Activated CD8-positive, alpha-beta T cell treated with anti-CD3 and anti-CD28 coated beads for 36 hours (primary cell): ENCODE measurements at places on chromosomes 5 and 9. TPM values are rescaled to one million over a fixed set of nuclear protein-coding genes. Genes with fewer than 3 reads are reported as not detected.

GRCh38 chr9:90505695-90506094, 136.9 kb downstream of the DIRAS2 start:
- H3K27me3 ChIP-seq: peaks cover 3% of the 10 kb centered on the region
- H3K27ac ChIP-seq: no peak overlapping the region
- no peaks in the 10 kb centered on the region for H3K36me3 ChIP-seq
- no peak for DNase-seq

DNA sequence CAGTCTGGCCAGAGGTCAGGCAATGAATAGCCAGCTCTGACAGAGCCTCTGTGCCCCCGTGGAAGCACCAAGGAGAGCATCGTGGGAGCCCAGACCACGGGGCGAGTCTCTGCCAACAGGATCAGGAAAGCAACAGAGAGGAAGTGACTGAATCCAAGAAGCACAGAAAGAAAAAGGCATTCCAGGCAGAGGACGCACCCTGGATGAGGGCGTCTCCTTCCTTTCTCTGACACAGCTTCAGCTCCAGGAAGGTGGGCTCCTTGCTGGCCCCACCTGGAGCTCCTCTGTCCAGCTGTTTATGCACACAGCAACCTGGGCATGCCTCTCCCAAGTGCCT, 16.6 kb downstream of the HK3 start:
- no peak overlapping the region for H3K4me3 ChIP-seq
- no peaks in the 10 kb centered on the region for H3K4me1 ChIP-seq
- no peak for DNase-seq
- H3K27me3 ChIP-seq: peaks cover 6% of the 10 kb centered on the region

DNA sequence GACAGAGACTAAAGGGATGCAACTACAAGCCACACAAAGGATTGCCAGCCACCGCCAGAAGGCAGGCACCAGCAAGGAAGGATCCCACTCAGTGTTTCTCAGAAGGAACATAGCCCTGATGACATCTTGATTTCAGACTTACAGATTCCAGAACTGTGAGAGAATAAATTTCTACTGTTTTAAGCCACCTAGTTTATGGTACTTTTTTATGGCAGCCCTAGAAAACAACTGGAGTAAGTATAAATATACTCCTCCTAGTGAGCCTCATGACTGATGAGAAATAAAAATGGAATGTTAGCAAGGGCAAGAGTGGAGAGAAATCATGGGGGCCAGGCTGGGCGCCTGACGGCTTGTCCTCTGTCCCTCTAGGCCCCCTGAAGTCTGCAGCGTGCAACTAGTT, 307.3 kb downstream of the PIK3R1 start:
- DNase-seq: no peak
- no peak overlapping the region for H3K4me3 ChIP-seq
- no peaks in the 10 kb centered on the region for H3K4me1 ChIP-seq

DNA sequence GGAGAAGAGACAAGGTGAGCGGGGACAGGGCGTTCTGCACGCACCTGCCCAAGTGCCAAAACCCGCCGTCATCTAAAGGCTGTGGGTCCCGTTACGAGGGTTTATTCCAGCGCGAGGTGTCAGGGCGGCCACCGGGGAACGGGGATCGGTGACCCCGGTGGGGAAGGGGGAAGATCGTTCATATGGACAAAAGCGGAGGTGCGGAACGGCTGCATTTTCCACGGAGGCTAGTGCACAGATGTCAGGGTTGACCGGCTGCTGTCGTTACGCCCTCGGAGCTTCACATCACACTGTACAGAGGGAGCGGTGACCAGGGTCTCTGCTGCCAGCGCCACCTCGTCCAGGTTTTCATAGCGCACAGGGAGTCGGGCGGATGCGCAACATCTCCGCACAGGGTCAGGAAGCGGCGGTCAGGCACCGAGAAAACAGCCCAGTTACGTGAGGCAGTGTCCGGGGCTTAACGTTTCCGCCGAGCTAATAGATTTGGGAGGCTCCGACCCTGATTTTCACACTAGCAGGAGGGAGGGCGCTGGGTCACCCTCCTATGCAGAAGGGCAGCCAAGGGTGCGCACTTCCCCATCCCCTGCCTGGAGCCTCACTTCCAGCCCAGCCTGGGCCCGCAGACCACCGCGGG, 13.5 kb downstream of the BTNL9 start:
- H3K27ac ChIP-seq: no peak overlapping the region
- peak overlapping the region; percentile 54 for H3K4me3 ChIP-seq
- H3K36me3 ChIP-seq: peaks cover 2% of the 10 kb centered on the region

DNA sequence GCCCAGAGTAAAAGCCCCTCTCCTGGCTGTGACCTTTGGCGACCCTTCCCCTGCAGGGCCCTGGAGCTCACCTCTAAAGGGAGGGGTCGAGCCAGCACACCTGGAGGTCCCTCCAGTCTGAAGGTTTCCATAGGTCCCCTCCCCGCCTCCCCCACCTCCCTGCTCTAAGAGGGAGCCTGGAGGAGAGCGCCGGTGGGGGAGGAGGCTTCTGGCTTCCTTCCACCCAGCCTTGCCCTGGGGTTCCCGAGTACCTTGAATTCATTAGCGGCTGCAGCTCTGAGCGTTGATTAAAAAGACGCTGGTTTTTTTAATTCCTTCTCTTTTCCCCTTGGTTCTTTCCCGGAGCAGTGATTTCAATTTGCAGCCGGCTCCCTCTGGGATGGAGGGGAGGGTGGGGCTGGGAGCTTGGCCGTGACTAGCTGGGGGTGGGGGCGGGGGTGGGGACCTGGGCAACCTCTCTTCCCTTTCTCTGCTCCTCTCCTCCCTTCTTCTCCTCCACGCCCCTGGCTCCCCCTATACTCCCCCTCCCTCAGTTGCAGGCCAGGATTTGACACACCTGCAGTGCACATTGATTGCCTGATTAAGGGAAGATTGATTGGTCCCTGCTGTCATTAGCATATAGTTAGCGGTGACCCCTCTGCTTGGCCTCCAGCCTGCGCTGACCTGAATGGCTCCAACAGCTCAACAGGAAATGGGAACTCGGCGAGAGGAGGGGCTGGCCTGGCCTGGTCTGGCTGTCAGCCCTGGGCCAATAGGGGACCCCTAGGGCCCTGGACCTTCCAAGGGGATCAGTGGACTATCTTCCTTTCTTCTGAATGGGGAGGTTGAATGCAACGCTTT, 67.5 kb upstream of the RAPGEF1 start:
- no peak for DNase-seq
- H3K4me3 ChIP-seq: no peak overlapping the region
- peaks cover 14% of the 10 kb centered on the region for H3K27me3 ChIP-seq
- no peaks in the 10 kb centered on the region for H3K36me3 ChIP-seq

DNA sequence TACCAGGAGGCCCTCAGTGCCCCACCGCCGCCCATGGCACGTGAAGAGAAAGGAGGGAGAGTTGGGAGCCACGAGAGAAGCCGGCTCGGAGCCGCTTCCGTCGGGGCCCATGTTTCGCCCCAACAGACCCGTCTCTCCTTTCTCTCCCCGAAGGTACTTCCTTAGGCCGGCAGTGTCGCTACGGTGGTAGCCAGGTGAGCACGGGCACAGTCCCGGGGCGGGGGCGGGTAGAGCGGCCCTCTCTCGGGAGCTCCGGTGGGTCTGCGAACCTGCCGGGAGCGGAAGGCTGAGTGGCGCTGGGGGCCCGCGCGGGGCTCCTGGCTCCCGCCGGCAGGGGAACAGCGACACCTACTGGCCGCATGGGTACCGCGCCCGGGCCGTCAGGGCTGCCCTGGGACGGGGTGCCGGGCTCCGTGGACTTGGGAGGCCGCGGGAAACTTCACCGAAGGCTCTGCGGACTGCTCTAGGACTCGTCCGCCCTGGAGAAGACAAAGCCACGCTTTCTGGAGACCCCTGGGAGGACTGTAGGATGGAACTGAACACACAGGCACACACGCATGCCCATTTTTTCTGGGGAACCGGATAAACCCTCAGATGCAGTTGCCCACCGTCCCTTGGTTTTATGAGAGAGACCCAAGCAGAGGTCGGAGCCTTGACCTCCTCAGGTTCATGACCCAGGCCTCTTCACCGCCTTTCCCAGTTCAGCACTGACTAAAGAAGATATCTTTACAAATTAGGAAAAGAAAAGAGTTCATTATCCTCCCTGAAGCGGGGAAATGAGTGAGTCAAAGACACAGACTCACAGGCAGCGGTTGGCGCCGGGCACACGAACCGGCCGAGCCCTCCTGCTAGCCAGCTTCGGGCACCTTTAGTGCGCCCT, 202.5 kb downstream of the MEF2C start:
- H3K4me3 ChIP-seq: peak overlapping the region; percentile 24
- no peak overlapping the region for H3K27ac ChIP-seq
- peak; percentile 77 for DNase-seq
- H3K27me3 ChIP-seq: peaks cover 75% of the 10 kb centered on the region
- H3K36me3 ChIP-seq: peaks cover 3% of the 10 kb centered on the region
- peaks cover 11% of the 10 kb centered on the region for H3K4me1 ChIP-seq

- no peaks in the 10 kb centered on the region for H3K4me1 ChIP-seq
- H3K4me3 ChIP-seq: no peak overlapping the region
- no peak for DNase-seq
- H3K27ac ChIP-seq: no peak overlapping the region
- no peaks in the 10 kb centered on the region for H3K36me3 ChIP-seq
These were observed 190.4 kb upstream of the GAS1 start for GRCh38 chr9:87137718-87138117.

DNA sequence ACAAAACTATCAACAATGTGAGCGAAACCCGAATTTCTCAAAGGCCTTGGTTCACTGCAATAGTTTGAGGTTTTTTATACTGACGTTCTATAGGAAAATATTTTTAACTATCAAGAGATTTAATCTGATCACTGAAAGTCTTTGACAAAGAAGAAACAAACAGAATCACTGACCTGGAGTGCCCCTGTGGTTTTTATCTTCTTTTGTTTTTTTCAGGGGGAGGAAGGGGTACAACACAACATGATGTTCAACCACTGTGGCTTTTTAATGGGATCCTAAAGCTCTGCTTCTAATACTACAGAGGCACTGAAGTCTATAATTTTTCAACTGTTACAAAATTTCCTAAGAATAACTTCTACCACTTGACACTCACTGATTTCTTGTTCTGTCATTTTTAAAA, 185.9 kb downstream of the AP3B1 start:
- DNase-seq: no peak
- H3K4me1 ChIP-seq: no peaks in the 10 kb centered on the region
- no peaks in the 10 kb centered on the region for H3K27me3 ChIP-seq
- no peak overlapping the region for H3K27ac ChIP-seq
- peaks cover 24% of the 10 kb centered on the region for H3K36me3 ChIP-seq

- DNase-seq: no peak
- no peaks in the 10 kb centered on the region for H3K27me3 ChIP-seq
- no peak overlapping the region for H3K27ac ChIP-seq
- H3K4me3 ChIP-seq: no peak overlapping the region
- H3K4me1 ChIP-seq: no peaks in the 10 kb centered on the region
- H3K36me3 ChIP-seq: no peaks in the 10 kb centered on the region
These were observed 140.1 kb upstream of the NR3C1 start for GRCh38 chr5:143543358-143544255.

DNA sequence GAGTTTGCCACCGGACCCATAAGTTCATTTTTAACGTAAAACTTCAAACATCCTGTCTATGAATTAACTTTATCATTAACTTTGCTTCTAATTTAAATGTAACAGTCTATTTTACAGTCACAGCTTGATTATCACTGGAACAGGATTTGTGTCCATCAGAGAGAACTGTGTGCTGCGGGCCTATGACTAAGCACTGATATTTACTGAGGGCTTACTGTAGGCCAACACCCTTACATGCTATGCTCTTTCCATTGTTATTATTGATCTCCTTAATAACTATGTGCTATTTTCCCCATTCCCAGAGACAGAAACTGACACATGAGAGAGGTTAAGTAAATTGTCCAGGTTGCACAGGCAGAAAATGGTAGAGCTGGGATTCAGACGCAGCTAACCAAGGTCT, 24.0 kb upstream of the GPR151 start:
- H3K36me3 ChIP-seq: no peaks in the 10 kb centered on the region
- H3K4me1 ChIP-seq: no peaks in the 10 kb centered on the region
- H3K27me3 ChIP-seq: peaks cover 1% of the 10 kb centered on the region
- DNase-seq: no peak
- no peak overlapping the region for H3K4me3 ChIP-seq

DNA sequence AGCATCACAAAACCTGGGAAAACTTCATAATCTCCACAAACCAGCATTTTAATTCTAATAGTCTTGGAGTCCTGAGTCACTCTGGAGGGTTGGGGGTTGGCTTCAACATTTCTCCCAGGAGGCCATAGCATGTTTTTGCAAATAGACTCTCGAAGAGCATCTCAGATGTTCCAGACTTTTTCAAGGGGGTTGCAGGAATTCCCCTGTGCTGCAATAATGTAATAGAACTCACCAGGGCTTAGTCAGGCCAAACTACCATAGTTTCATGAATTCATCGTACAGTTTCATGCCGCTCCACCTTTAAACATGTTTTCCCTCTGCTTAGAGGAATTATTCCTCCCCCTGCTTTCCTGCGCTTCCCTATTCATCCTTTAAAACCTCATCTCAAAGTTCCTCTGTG, 499.5 kb upstream of the KLF4 start:
- no peak for DNase-seq
- H3K4me3 ChIP-seq: no peak overlapping the region
- H3K36me3 ChIP-seq: no peaks in the 10 kb centered on the region
- no peaks in the 10 kb centered on the region for H3K27me3 ChIP-seq

- peaks cover 52% of the 10 kb centered on the region for H3K36me3 ChIP-seq
- H3K27ac ChIP-seq: no peak overlapping the region
- peaks cover 2% of the 10 kb centered on the region for H3K4me1 ChIP-seq
- H3K27me3 ChIP-seq: no peaks in the 10 kb centered on the region
These were observed 56.7 kb downstream of the ZFR start for GRCh38 chr5:32387841-32388240.

GRCh38 chr5:133709209-133709725, 96.9 kb upstream of the FSTL4 start:
- H3K27ac ChIP-seq: no peak overlapping the region
- no peak for DNase-seq
- no peaks in the 10 kb centered on the region for H3K36me3 ChIP-seq
- no peaks in the 10 kb centered on the region for H3K4me1 ChIP-seq

DNA sequence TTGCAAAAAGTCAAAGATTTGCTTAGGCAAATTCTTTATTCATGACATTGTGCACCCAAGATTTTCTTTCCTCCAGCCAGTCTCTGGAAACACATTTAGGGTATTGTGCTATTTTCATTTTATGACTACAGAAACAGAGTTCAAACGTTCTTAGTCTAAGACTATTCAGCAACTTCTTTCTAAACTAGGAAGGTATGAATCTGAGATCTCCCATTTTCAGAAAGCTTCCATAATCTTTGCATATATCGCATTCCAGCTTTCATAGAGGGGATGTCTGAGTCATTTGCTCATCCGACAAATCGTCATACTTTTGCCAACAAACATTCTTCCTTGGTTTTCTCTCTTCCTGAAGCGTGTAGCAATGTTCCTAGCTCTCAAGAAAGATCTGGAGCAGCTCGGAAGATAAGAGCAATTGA, 1.6 kb upstream of the PAPPA start:
- no peaks in the 10 kb centered on the region for H3K36me3 ChIP-seq
- DNase-seq: no peak
- no peak overlapping the region for H3K4me3 ChIP-seq
- no peak overlapping the region for H3K27ac ChIP-seq
- H3K27me3 ChIP-seq: peaks cover 63% of the 10 kb centered on the region
- H3K4me1 ChIP-seq: peaks cover 8% of the 10 kb centered on the region

- H3K4me1 ChIP-seq: peaks cover 50% of the 10 kb centered on the region
- DNase-seq: peak; percentile 51
- H3K27ac ChIP-seq: peak overlapping the region; percentile 100
- no peaks in the 10 kb centered on the region for H3K27me3 ChIP-seq
- peak overlapping the region; percentile 100 for H3K4me3 ChIP-seq
- peaks cover 64% of the 10 kb centered on the region for H3K36me3 ChIP-seq
These were observed 519 bp downstream of the HSPA5 start for GRCh38 chr9:125240649-125240999.

Gene GCNT4
- total RNA-seq: 2.1 TPM

Gene ZMAT2
- 47.6 TPM for total RNA-seq

Gene ARHGEF37
- 1.1 TPM for total RNA-seq

Gene PCDHGA9
- total RNA-seq: 0.09 TPM

Gene OBP2B
- total RNA-seq: not detected

Gene SLC12A2
- total RNA-seq: 11.9 TPM

Gene MSMP
- total RNA-seq: 0.67 TPM

Gene SLC6A3
- total RNA-seq: not detected

Gene NMUR2
- not detected for total RNA-seq

Gene SYK
- total RNA-seq: 0.20 TPM

Gene F2RL2
- not detected for total RNA-seq
